Hypothalamus (tissue), 51 donors: ENCODE measurements at places on chromosomes 13 and 19.

- DNase-seq = peak; percentile 61
Measured at GRCh38 chr19:50315773-50316448, 13.3 kb downstream of the KCNC3 start.

- DNase-seq = no peak
Measured at GRCh38 chr13:35592457-35592856, 116.0 kb upstream of the MAB21L1 start.

- DNase-seq = no peak
Measured at GRCh38 chr19:32498648-32499200, 82.3 kb upstream of the PDCD5 start.

- DNase-seq = no peak
Measured at GRCh38 chr13:50359779-50360178, 344.5 kb downstream of the KCNRG start.

GRCh38 chr13:45406421-45406820 lies 11.8 kb downstream of the SLC25A30 start:
- no peak for DNase-seq

GRCh38 chr19:31470229-31470939 lies 121.1 kb upstream of the TSHZ3 start:
- no peak for DNase-seq

GRCh38 chr13:106486287-106486686 lies 49.2 kb downstream of the EFNB2 start:
- DNase-seq = no peak

DNA sequence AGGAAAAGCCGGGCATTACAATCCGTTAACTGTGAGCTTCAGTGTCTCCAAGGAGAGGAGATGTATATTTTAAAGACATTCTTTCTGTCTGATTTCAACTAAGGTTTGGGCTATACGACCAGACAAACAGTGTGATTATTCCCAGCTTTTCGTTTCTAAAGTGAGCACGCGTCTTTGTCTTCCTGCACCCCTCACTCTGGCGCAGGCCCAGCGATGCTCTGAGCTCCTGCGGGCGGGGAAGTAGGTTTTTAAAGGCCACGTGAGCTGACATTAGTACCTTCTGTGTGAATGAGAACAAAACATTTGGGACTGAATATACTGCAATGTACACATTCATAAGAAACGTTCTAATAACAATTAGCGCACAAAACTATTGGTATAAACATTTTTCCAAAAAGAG lies 15.3 kb upstream of the RANBP3 start:
- no peak for DNase-seq

GRCh38 chr19:47694466-47695273 lies 18.6 kb upstream of the EHD2 start:
- no peak for DNase-seq

DNA sequence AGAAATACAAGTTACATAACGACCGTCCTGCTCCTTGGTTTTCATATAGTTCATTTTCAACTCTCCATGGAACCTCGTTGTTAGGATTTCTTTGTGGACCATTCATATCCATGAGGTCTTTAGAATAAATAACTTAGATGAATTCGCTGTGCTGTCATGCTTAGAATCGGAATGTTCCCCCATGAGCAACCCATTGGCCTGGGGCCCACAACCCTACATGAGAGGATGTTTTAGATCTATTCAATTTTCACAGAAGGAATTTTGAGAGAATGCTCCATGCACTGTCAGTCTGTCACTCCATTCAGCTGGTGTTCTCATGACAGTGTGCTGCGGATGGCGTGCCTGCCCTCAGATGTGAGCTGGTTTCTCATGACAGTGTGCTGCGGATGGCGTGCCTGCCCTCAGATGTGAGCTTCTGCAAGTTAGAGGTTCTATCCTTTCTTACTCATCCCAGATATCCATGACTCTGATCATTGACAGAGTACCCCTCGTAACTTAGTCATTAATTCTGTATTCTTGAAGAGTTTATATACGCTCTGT lies 1193.1 kb downstream of the EFNB2 start:
- no peak for DNase-seq

DNA sequence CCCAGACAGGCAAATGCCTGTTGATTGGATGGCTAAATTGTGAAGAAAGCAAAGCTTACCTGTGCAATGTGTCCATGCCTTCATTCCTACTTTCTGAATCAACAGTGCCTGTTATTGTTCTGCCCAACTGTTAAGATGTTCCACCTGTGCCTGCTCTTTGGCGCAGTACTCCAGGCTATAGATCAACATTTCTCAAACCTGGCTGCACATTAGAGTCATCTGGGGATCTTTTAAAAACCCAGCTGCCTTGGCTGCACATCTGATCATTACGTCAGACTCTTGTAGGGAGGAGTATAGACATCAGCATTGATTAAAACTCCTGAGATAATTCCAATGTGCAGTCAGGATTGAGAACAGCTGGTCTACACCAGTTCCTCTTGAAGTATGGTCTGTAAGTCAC lies 16.2 kb upstream of the CPB2 start:
- DNase-seq = no peak

GRCh38 chr19:49669516-49669915 lies 3.8 kb downstream of the BCL2L12 start:
- no peak for DNase-seq

- DNase-seq = no peak
Measured at GRCh38 chr19:33514885-33515551, 6.6 kb downstream of the PEPD start.

- no peak for DNase-seq
Measured at GRCh38 chr13:21176982-21177284, 475 bp downstream of the MRPL57 start.

GRCh38 chr19:54616057-54616456 lies 14.2 kb upstream of the LILRB1 start:
- DNase-seq = no peak

- no peak for DNase-seq
Measured at GRCh38 chr13:102872131-102872530, 26.3 kb downstream of the ERCC5 start.

GRCh38 chr13:98289339-98289945 lies 112.4 kb upstream of the RNF113B start:
- DNase-seq = no peak

DNA sequence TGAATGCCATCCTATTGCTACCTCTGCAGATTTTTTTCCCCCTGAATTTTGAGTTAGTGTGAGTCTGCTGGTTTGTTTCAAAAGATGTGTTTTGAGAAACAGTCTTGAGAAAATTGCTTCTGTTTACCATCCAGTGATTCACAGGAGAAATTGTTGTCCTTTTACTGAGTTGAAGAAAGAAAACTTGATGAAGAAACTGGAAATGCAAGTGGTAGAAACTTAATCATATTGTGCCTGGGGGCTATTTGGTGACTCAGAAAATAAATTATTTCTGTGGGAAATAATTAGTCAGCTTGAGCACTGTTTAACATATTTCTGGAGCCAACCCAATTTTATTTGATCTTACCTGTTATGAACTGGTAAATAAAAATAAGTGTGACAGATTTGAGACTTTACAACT lies 35.4 kb downstream of the PAN3 start:
- no peak for DNase-seq

DNA sequence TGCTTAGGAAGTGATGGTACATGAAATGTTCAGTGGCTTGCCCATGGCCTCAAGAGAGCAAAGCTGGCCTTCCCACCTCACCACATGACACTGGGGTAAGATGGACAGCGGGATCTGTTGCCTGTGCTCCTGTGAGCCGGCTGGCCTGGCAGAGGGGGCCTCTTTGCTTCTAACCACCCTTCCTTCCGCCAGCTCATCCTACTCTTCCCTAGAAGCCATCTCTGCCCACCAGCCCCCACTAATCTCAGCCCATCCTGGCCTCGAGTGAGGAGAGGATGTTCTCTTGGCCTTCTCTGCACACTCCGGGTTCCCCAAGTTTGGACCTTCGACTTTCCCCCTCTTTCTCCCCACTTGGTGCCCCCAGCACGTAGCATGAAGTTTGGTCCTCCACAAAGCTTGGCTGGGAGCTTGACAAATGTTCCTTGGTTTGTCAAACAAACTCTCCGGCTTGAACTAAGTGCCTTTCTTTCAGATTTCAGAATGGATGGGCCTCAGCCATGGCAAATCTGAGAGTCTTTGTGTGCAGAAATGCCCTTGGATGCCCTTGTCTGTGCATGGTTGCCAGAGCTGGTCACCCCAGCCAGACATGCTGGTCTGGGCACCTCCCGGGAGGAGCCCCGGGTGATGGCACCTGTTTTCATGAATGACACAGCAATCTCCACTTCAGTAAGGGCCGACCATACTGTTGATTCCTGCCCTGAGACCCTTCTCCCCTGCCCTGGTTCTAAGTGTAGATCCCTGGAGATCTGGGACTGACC lies 145.5 kb downstream of the URI1 start:
- no peak for DNase-seq

DNA sequence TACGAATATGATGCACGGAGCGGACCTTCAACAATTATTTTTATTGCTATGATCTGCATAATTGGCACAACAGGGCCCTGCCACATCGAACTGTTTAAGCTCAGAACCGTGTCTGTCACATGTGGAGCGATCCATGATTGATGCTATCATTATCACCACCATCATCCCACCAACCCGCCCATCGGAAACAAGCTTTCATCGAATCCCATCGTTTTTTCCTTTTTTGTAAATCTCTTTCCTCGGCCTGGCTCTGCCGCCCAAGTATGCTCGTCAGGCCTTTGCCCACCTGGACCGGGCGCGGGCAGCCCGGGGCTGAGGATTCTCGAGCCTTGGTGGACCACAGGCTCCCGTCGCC lies 533 bp upstream of the DCAF15 start:
- DNase-seq = no peak

DNA sequence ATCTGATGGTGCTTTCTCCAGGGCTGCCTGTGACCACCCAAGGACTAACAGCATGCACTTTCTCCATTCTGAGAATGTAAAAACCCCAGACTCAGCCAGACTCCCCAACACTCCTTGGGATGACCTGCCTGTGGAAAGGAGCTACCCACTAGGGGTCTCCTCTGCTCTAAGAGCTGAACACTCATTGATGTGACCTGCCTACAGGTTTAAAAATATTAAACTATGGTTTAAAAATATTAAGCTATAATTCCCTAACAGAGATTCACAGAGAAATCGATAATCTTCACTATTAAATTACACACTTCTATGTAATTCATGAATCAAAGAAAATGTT lies 696.2 kb upstream of the SLITRK5 start:
- DNase-seq = no peak

DNA sequence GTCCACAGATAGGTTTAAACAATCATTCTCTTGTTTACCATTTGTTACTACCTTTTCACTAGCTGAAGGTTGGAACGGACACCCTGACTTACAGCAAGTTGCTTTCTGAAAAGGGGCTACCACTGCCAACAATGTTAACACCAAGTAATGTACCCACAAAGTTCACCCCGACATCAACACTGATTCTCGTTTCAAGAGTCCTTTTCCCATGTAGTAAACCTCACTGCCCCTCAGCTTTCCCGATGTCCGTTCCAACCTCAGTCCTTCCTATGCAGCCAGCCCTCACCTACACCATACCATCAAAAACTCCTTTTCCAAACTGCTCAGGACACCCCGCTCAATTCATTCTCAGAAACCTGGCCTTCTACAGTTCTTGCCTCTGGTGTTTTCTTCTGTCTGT lies 29.0 kb downstream of the PEG3 start:
- DNase-seq = no peak

DNA sequence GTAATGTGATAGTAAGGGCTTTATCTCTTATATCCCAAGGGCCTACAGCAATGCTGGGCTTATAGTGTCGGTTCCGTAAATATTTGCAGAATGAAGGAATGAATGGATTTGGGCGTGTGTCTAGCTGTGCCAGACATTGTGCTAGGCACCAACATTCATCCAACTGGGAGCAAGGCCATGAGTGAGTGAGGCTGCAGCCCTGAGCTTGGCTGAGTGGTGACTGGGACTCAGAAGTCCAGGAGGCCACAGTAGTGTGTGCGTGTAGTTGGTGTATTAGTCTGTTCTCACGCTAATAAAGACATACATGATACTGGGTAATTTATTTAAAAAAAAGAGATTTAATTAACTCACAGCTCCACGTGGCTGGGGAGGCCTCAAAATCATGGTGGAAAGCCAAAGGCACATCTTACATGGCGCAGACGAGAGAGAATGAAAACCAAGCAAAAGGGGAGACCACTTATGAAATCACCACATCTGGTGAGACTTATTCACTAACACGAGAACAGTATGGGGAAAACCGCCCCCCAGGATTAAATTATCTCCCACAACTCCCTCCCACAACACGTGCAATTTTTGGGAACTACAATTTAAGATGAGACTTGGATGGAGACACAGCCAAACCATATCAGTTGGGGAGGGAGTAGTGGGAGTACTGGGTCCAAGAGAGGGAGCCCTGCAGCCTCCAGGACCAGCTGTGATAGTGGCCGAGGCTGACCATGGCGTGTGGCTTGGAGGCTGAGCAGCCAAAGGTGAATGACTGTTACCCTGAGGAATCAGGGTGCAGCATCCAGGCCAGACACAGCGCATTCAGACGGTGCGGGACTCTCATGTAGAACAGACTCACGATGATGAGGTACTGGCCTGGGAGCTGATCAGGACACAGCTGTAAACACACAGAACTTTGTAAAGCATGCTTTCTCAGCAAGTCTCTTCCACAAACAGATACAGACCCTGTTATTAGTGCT lies 104.6 kb downstream of the TEX26 start:
- DNase-seq = no peak

- DNase-seq = no peak
Measured at GRCh38 chr13:49052813-49053212, 77.1 kb downstream of the FNDC3A start.

DNA sequence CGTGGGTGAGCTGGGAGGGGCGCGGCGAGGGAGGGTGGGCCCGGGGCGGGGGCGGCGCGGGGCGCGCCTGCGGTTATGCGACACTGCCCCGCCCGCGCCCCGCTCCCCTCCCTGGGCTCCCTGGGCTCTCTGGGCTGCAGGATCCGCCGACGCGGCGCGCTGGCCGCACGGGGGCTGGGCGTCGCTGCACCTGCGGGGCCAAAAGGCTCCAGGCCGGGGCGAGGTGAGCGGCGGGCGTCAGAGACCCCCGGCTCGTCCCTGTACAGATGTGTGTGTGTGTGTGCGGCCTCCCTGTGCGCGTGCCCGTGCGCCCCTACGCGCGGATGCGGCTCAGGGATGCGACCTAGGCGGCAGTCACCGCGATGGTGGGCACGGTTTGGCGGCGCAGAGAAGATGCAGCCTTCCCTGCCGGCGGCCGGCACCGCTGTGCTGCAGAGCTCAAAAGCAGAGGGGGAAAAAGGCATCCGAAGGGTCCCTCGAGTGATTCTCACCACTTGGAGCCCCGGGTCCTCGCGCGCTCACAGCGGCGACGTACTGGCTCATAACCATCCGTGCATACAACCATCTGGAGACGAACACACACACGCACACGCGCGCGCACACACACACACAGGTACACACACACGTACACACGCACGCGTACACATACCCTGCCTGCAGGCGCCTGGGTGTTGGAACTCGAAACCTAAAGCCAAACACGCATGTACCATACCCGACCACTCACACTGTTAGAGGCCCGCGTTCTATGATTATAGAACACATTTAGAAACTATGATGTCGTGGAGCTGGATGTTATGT lies 709 bp downstream of the ATP8A2 start:
- DNase-seq = no peak

GRCh38 chr19:1941146-1942077 lies at the start of gene CSNK1G2:
CSNK1G2 (plus strand) TSS chr19:1941172; CDS start chr19:1969773, 28,601 bp downstream.
- no peak for DNase-seq

- no peak for DNase-seq
Measured at GRCh38 chr13:95703576-95703975, 26.6 kb downstream of the DNAJC3 start.
